ENCODE measurements at places on chromosomes 6 and 20.
A peak's percentile ranks its signal among the peaks of the same experiment; 100 is the strongest.

GRCh38 chr20:4122926-4123325 lies 107.6 kb upstream of the RNF24 start:
- DNase-seq: no peak

DNA sequence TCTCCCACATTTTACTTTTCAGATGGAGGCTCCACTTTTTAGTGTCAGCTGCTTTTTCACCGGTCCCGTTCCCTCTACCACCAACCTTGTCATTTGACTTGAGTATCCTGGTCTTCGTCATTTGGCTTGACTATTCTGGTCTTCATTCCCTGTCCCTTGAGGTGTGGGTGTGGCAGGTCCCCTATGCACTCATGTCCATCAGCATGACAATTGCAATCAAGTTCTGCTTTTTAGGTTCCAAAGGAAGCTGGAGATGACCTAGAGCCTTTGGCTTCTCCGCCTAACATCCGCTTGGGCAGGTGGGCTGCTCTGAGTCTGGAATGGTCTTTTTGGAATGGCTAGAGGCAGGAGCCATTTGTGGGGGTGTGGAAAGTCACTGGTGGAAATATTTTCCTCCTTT lies 99.8 kb upstream of the MLN start:
- DNase-seq: no peak

- DNase-seq: no peak
Observed at GRCh38 chr20:31633339-31633914, 4.3 kb upstream of the COX4I2 start.

DNA sequence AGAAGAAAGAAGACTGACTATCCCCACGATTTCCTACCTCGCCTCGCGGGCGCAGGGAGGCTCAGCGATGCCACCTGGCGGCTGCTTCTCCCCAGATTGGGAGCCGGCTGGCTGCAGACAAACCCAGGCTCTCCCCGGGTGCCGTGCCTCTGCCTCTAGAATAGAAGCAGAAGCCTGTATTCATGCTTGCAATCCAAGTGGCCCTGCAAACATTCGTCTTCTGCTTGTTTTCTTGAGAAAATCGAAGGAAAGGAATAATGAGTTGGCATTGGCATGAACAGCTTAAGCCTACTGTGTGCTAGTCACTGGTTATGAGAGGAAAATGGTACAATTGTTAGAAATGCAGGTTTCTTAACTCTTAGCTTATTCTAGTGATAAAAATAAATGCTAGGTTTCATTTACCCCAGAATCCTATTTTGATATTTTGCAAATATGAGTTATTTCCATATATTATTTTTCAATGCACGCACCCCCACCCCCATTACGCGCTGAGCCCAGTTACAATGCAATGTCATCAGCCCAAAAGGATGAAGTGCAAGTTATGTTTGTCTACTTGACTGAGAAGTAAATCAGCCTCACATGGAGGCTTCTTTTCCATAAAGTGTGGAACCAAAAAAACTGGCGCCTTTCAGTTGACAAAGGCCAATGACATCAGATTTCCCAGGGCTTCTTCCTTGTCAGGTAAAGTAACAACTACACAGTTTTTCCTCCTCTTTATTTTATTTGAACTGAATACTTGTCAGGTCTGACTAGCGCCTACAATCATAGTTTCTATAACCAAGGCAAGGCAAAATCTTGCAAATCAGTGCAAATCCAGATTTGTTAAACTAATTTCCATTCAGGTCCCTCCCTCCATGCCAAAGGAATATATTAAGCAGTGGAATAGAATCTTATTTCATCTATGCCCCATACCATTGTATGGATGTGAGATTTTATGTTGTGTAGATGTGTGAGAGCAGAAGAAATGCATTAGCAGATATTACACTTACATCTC lies 3.9 kb upstream of the SOX4 start:
- DNase-seq: peak; percentile 75

GRCh38 chr6:18579869-18580268 lies 192.7 kb downstream of the RNF144B start:
- DNase-seq: no peak

DNA sequence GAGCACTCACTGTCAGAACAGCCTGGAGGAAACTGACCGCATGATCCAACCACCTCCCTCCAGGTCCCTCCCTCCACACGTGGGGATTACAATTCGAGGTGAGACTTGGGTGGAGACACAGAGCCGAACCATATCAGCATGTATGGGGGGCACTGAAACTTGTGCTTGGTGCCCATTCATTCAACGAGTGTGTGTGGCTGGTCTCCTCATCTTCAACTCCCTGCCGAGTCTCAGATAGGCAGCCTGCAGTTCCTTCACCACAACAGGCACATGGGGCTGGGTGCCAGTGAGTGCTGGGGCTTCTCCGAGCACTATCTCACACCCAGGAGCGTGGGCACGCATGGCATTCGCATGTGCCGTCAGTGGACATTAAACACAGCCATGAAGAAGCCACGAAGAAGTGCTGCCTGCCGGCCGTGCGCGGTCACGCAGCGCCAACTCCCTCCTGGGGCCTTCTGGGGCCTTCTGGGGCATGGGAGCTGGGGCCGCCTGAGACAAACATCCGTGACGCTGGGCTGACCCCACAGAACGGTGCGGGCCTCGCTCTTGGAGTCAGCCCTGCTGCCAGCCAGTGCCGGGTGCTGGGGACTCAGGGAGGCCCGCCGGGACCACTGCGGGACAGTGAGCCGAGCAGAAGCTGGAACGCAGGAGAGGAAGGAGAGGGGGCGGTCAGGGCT lies 714 bp upstream of the RTEL1 start:
- no peak for DNase-seq

DNA sequence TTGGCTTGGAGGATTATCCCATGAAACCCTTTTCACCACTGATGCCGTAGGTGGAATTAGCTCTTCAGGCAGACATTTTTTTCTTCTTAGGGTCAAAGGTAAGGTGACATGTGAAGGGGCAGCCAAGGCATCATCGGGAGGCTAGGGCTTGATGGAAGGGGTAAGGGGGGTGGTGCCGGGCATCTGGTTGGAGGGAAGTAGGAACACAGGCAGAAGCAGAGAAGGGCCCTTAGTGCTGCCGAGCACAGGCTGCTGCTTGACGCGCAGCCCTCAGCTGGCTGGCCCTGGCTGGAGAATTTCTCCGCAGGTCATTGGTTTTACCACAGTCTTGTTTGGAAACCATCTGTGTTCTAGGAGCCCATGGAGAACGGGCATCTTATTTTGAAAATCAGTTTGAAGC lies 54.7 kb downstream of the TRAF3IP2 start:
- no peak for DNase-seq

DNA sequence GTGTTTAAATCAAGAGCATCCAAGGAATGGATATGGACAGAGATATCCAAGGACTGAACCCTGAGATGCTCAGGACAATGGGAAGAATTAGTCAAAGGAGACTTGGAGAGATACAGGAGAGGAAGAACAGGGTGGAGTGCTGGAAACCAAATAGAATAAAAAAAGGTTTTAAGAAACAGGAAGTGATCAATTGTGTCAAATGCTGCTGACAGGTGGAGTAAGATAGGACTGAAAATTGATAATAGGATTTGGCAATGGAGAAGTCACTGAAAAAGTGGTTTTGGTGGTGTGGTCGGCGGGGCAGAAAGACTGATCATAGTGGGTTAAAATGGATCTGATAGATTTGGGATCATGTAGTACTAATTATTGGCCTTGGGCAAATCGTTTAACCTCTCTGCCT lies 37.9 kb upstream of the PNRC1 start:
- DNase-seq: no peak

DNA sequence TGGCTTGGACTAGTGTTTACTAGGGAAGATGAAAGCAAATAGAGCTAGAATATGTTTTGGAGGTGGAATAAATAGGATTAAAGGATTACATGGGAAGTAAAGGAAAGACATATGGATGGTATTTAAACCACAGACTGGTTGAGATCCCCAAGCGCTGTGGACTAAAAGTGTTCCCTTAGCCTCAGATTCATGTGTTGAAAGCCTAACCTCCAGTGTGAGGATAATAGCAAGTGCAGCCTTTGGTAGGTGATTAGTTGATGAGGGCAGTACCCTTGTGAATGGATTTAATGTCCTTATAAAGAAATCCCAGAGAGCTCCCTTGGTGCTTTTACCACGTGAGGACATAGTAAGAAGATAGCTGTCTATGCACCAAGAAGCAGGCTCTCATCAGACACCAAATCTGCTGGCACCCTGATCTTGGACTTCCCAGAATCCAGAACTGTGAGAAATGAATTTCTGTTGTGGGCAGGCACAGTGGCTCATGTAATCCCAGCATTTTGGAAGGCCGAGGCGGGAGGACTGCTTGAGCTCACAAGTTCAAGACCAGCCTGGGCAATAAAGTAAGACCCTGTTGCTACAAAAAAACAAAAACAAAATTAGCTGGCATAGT lies 57.3 kb upstream of the MCM9 start:
- DNase-seq: no peak

DNA sequence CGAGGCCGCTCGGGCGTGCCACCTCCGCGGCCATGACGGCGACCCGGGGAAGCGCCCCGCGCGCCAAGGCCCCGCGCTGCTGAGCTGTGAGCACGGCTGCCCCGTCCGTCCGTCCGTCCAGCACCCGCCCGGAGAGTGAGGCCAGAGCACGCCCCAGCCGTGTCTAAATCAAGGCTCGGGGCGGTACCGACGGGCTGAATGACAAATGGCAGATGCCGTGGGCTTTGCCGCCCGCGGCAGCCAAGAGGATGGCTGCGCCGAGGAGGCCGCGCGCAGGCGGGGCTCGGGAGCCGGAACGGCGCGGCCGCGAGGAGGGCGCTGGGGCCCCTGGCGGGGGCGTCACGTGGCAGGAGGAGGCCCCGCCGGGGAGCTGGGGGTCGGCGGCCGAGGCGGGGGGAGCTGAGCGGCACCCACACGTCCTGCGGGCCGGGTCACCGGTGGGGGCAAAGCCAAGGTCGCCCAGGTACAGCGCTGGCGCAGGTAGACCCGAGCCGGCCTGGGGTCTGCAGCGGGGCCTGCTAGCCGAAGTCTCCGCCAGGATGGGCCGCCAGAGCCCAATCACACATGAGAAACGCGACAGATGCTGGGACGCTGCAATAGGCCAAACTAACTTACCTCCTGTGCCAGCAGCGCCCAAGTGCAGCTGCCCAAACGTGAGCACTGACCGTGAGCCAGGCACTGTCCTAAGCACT lies at the start of gene PLAGL1:
Gene PLAGL1 (minus strand): TSS at position 140 of the 692 bp plus-strand sequence. CDS start 60,123 bp downstream, outside the sequence.
- DNase-seq: no peak

DNA sequence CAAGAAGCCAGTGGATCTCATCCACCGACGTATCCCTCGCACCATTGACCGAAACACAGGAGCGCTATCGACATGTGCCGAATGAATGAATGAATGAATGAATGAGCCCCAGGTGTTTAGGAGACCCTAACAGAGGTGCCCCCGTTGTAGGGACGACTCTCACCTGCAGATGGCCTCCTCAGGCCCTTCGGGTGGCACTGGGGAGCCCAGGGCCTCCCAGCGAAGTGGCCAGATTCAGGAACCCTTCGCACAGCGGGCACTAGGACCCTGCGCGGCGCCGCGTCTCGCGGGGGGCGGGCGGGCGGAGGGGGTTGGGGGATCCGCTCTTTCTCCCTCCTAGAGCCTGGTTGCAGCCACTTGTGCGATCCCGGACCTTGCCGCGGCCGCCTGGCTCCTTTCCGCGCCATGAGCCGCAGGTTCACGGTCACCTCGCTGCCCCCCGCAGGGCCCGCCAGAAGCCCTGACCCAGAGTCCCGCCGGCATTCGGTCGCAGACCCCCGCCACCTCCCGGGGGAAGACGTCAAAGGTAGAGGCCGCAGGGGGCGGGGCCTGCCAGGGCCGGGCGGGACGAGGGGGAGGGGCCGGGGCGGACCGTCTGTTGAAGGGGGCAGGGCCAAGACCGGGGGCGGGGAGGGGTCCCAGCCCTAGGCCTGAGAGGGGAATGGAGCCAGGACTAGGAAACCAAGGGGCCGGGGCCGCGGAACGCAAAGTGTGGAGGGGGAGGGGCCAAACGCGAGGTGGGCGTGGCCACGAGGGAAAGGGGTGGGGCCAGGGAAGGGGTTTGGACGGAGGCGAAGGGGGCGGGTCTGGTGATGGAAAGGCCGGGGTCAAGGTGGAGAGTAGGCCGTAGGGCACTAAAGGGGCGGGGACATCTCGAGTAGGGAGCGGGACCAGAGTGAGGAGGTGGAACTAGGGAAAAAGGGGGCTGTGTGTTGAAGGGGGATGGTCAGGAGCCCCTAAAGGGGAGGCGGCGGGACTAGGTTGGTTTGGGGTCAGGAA lies 7.4 kb upstream of the SLC12A5 start:
- DNase-seq: no peak

DNA sequence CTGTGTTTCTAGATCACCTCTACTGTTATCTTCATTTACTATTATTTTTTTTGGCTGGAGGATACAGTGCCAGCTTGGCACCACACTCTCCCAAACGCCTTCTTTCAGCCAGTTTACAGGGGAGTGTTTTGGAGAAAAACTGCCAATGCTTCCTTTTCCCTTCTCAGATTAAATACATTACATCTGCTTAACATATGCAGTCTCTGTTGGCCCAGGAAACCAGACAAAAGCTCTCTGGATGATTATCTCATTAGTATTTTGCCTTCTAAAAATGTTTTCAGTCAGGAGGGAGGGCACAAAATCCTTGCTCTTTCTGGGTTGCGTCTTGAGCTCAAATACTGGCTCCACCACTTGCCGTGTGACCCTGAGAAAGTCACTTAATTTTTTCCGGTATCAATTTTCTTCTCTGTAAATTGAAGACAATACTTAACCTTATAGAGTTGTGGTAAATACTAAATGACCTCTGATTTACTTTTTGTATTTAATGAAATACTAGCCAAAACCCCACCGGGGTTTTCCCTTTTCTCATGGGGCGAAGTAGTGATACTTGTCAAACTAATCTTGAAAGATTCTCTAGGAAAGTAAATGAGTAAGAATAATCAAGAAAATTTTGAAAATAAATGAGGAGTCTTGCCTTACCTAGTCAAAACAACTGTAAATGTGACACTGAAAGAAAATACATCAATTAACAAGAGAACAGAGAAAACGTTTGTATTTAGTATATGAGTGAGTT lies 146.2 kb downstream of the MMS22L start:
- no peak for DNase-seq

DNA sequence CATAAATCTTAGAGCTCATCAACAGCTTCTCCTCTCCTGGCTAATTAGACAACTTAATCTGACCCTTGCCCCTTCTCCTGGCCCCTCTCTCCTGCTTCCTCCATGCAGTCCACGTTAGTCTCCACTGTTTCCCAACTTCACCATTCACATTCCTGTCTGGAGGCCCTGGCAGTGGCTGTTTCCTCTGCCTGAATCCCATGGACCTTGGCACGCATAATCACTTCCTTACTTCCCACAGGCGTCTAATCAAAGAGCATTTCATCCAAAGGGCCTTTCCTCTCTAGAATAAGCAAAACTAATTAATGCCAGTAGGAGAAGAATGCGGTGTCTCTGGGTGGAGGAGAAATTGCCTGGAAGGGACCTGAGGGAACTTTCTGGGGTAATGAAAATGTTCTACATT lies 16.4 kb upstream of the XRN2 start:
- DNase-seq: no peak

- DNase-seq: no peak
Observed at GRCh38 chr20:58543274-58543673, 28.1 kb upstream of the APCDD1L start.

- no peak for DNase-seq
Observed at GRCh38 chr20:45779011-45779915, 12.4 kb downstream of the WFDC3 start.
